Inflammatory macrophage (primary cell): ENCODE measurements at places on chromosomes 3 and 15.

- DNase-seq, result no peak
These were observed 262.9 kb downstream of the CTNNB1 start for GRCh38 chr3:41462103-41462691.

- DNase-seq, result peak; percentile 21
These were observed 50.6 kb upstream of the SLC6A1 start for GRCh38 chr3:10941972-10942371.

- DNase-seq, result peak; percentile 14
These were observed 347.8 kb downstream of the TBC1D5 start for GRCh38 chr3:17394541-17395155.

DNA sequence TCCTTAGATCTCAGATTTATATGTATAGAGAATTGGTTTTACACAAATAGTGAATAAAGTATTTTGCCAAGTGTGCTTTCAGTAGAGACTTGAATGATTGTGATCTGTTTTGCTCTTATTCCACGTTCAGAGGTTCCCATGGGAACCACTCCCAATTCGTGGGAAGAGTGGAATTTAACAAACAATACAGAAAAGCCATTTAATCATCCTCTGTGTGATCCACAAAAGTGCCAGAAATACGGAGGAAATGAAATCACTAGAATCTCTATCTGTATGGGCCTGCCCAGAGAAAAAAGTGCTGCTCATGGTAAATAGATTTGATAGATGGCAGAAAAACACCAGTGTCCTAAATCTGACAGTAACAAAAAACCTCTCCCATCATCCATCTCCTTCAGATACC lies 56.0 kb downstream of the CNTN4 start:
- DNase-seq, result no peak

DNA sequence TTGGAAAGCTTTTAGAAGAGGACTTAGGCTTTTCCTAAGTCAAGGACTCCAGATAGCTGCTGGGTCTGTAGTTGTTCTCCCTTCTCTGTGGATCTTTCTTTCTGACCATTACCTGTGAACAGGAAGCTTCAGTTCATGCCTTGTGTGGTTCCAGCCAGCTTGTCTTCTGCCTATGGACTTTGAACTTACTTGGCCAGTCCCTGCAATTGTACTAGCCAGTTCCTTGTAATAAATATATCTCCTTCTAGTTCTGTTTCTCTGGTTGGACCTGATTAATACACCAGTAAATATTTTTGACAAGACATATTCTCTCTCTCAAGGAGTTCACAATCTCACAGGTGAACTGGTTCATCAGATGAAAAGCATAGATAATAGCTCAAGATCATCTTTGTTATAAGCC lies 341.3 kb upstream of the DPPA4 start:
- DNase-seq, result no peak

DNA sequence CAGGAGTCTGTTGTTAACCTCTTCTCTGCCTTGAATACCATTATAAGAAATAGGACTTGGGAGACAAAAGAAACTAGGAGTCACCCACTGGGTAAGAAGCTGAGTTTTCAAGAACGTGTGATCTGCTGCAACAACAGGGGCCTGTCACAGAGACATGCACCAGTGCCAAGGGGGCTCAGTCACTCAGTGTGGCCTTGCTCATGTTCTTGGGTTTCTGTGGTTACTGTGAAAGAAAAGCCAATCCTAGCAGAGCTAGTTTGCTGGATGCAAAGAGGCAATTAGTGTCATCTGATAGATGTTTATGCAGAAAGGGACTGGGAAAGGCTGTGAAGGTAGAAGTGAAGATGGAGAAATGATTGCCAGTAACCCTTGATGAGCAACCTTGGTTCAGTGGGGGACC lies 126.3 kb downstream of the IQCH start:
- no peak for DNase-seq

GRCh38 chr15:80105193-80105592 lies 45.7 kb downstream of the ZFAND6 start:
- no peak for DNase-seq
